Hippocampal formation (tissue), 2 donors: ENCODE measurements at places on chromosomes 7 and 10.

DNA sequence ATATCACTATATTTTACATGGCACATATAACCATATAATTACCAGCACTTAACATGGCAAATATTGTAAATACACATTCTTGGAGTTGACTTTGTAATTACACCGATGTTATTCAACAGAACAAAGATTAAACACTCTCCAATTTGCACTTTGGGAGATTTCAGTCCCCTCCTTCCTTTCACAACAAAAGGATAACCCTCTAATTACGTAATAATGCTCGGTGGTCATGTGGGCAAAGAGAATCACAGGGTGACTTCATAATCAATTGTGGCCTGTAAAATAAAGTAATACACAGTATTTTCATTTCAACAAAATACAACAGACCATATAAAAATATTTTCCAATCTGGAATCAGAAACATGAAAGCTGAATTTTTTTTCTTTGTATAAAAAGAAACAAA lies 73.2 kb downstream of the RHOBTB1 start:
- DNase-seq, result no peak

DNA sequence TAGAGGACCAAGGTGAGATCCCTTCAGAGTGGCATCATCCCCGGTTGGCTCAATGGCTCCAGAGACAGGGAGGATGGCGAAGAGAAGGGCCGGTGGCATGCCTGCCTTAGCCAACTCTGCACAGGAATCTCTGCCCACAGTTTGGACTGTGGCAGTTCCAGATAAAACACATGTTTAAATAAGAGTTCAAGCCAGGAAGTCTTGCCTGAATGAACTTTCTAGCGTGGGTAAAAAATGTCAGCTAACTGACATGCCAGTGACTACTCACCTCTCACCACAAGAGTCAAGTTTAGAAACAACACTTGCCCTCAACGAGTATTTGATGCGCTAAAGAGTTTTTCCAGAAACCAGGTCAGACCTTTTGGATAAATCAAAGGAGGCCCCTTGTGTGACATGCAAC lies 3.0 kb downstream of the NOD1 start:
- DNase-seq, result no peak

GRCh38 chr7:123041101-123041500 lies 45.6 kb upstream of the TAS2R16 start:
- DNase-seq, result no peak

GRCh38 chr7:156666368-156667109 lies 26.0 kb downstream of the RNF32 start:
- DNase-seq, result no peak

DNA sequence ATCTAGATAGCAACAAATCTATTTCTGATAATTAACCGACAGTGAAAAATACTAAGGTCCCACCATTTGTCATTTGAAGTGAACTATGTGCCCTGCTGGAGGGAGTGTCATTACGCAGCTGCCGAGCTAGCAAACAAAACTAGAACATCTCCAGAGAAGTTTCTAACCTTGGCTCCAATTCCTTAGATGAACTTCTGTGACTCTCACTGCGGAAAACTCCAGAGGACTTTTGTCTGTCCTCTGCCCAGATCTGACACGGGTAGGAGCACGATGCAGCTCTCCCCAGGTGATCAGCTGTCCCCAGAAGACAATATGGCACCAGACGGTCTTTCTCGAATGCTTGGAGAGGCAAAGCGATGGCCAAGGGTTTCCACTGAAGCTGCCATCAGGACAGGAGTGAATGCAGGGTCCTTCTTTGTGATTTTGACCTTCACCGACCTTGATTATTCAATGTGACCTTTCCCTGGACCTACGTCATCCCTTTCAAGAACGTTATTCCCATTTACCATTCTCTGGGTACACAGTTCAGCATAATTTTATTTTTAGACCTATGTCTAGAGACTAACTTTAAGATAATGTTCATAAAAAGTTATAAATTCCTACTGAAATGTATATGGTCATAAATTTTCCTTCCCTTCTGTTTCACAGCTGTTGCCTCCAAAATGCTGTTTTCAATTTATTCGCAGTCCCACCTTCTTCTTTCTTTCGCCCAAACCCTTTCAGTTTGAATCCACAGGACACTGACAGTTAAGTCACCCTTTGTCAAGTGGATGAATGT lies 116.7 kb upstream of the C7orf33 start:
- DNase-seq, result no peak

- no peak for DNase-seq
Observed at GRCh38 chr10:14389981-14390590, 59.4 kb upstream of the FRMD4A start.

DNA sequence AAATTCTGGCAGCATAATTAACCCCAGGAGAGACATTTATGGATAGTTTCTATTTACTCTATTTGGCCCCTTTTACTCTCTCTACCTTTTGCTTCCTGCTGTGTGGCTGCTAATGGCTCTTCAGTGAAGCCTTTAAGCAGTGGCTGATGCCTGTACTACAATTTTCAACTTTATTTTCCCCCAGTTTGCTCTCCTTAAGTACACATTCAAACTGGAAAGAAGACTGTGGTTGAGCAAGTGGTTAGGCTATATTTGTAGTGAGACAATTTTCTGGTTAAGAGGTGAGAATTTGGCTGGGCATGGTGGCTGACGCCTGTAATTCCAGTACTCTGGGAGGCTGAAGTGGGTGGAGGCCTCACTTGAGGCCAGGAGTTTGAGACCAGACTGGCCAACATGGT lies 8.5 kb upstream of the RSBN1L start:
- DNase-seq, result no peak

DNA sequence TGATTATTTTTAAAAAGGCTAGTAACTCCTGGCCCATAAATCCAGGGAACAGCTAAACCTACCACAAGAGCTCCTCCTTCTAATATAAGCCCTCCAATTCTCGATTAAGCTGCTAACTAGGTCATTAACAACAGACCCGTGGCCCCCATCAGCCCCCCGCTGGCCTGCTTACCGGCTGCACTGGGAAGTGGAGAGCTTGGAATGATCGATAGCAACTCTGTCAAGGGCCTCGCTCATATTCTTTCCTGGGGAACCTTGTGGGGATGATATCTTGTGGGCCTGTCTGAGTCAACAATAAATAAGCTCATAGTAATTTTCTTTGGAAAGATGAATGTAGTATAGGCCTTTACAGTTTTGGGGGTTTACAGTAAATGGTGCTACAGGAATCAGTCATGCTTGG lies 353.5 kb downstream of the TCERG1L start:
- no peak for DNase-seq

GRCh38 chr7:66464059-66464458 lies 164.6 kb upstream of the KCTD7 start:
- no peak for DNase-seq

DNA sequence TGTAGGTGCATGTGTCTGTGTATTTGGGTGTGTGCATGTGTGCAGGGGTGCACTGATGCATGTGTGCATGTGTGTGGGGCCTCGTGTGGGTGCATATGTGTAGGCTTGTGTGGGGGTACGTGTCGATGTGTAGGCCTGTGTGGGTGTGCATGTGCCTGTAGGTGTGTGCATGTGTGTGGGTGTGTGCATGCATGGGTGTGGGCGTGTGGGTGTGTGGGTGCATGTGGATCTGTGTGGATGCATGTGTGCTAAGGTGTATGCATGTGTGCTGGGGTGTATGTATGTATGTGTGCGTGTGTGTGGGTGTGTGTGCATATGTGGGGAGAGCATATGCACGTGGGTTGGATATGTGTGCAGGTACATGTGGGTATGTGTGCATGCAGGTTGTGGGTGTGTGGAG lies 73.2 kb downstream of the NKX6-2 start:
- DNase-seq, result no peak

DNA sequence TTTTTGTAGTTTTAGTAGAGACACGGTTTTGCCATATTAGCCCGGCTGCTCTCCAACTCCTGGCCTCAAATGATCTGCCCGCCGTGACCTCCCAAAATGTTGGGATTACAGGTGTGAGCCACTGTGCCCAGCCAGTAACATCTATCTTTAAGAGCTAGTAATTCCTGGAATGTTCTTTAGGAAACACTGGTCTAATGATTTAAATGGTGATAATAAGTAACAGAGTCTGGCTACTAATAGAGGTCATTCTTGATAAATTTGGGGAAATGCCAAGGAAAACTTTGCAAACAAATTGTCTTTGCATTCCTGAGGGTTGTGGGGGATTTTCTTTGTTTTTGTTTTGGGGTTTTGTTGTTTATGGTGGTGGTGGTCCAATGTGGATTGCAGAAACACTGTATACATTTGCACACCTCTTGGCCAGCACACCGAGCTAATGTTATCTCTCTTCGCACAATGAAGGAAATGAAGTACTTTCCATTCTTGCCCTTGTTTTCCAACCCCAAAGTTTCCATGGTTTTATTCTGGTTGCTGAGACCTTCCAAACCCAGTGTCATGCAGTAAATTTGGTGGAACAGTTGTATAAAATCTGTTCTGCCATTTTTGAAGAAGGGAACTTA lies 51.3 kb upstream of the WIPF3 start:
- DNase-seq, result no peak

DNA sequence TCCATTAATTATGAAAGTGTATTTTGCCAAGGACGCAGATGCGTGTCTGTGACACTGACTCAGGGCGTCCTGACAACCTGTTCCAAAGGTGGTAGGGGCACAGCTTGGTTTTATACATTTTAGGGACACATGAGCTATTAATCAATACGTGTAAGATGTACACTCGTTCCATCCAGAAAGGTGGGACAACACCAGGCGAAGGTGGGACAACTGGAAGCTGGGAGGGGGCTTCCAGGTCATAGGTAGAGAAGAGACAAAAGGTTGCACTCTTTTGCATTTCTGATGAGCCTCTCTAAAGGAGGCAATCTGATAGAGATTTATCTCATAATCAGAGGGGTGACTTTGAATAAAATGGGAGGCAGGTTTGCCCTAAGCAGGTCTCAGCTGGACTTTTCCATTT lies 82.7 kb upstream of the ZNF746 start:
- no peak for DNase-seq

DNA sequence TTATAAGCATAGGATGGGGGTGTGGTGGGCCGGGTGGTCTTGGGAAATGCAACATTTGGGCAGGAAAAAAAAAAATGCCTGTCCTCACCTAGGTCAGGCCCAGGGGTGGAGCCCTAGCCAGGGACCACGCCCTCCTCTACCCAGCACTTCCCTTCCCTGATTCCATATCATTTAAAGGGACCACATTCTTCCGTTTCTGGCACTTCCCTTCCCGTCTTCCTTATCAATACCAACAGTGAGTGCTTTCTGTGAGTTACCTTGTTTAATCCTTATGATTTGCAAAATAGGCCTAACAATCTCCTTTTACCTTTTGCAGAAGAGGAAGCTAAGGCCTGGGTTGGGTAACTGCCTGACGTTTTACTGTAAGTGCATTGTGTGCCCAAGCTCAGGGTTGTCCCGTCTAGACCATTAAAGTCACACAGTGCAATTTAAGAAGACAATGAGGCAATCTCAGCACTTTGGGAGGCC lies 16.7 kb upstream of the C10orf95 start:
- DNase-seq, result no peak

GRCh38 chr10:107163881-107164861 lies at the start of gene SORCS1:
Gene SORCS1 (minus strand): TSS chr10:107164706.
- no peak for DNase-seq

DNA sequence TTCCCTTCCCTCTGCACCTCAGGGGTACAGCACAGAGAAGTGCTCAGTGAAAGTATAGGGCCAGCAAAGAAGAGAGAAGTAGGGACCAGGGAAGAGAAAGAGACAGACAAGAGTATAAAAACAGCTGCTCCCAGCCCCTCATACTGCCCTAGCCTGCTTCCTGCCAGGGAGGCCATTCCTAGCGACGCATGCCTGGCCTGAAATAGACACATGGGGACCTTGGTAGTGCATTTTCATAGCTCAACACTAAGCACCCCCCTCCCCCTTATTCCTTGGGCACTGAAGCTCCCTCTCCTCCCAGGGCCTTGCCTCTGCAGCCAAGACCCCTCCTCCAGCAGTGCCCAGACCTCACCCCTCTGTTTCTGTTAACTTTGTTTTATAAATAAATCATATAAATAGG lies 64.7 kb downstream of the ZMIZ1 start:
- no peak for DNase-seq
